Kidney glomerular epithelial cell (primary cell): ENCODE measurements at places on chromosomes 7 and 10.

DNA sequence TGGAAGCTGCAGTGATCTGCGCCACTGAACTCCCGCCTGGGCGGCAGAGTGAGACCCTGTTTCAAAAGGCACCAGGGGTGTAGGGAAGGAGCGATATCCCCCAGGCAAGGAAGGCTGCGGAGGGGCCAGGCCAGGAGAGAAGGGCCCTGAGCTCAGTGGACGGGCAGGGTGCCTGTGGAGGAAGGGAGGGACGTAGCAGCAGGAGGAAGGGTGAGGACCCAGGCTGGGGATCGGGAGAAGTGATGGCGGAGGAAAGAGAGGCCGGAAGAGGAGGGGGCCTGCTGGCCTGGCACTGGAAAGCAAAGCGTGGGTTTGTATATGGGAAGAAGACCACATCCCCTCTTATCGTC lies 45.6 kb downstream of the ALOX5 start:
- no peak for DNase-seq

- DNase-seq = no peak
Observed at GRCh38 chr10:75974080-75974479, 542.7 kb downstream of the LRMDA start.

DNA sequence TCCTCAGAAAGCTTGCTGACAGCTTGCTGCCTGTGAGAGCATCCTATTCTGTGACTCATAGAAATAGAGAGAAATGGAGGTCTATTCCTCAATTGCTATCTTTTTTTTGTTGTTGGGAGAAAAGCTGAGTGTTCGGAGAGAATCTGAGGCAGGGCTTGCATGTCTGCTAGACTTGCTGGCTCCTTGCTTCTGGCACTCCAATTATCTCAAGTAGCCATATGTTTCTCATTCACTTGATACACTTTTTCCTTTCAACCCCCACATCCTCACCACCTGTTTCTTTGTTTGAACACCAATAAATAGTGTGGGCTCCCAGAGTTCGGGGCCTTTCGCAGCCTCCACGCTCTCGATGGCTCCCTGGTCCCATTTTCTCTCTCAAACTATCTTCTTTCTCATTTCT lies 172.2 kb downstream of the SH2D4B start:
- no peak for DNase-seq

- DNase-seq = no peak
Observed at GRCh38 chr10:96413151-96413787, 54.5 kb upstream of the OPALIN start.

GRCh38 chr10:73867871-73868631 lies 6.3 kb downstream of the CAMK2G start:
- DNase-seq = no peak

DNA sequence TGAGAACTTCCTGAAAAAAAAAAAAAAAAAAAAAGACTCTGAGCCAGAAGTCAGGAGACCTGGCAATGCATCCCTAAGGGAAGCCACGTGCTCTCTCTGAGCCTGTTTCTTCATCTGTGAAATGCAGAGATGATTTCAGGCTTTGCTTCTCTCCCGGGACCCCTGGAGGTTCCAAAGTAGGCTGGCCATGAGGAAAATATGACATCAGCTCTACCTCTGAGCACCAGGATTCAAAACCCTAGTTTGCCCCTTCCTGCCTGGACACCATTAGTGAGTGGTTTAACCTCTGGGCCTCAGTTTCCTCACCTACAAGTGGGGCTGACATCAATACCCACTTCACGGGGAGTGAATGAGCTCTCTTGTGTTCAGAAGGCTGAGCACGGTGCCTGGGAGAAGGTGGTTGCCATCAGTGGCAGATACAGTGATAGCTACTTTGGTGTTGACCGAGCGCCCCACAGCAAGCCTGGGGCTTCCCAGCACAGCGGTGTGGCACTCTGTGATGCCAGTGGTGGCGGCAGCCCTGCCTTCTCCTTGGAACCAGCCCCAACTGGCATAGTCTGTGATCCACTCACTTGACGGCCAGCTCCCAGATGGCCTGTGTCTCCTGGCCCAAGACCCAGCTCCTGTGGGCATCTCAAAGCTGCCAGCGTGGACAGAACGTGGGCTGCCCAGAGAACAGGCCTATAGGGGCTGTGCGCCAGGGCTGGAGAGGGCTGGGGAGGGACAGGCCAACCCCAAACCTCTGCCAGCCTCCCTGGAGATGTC lies 153.1 kb upstream of the UNC5B start:
- DNase-seq = no peak

GRCh38 chr10:112552593-112553110 lies 105.6 kb downstream of the VTI1A start:
- DNase-seq = no peak
